ENCODE measurements at places on chromosomes 2 and 18. TPM values are rescaled to one million over a fixed set of nuclear protein-coding genes. Genes with fewer than 3 reads are reported as not detected.
A peak's percentile ranks its signal among the peaks of the same experiment; 100 is the strongest.

- DNase-seq = no peak
These were observed 24.4 kb upstream of the DTNB start for GRCh38 chr2:25697559-25698341.

GRCh38 chr2:219073413-219074129, 12.8 kb upstream of the IHH start:
- no peak for DNase-seq

- DNase-seq = no peak
These were observed 61.5 kb downstream of the LRP2 start for GRCh38 chr2:169300636-169301530.

- DNase-seq = no peak
These were observed 70.3 kb downstream of the TMEM237 start for GRCh38 chr2:201572846-201573508.

DNA sequence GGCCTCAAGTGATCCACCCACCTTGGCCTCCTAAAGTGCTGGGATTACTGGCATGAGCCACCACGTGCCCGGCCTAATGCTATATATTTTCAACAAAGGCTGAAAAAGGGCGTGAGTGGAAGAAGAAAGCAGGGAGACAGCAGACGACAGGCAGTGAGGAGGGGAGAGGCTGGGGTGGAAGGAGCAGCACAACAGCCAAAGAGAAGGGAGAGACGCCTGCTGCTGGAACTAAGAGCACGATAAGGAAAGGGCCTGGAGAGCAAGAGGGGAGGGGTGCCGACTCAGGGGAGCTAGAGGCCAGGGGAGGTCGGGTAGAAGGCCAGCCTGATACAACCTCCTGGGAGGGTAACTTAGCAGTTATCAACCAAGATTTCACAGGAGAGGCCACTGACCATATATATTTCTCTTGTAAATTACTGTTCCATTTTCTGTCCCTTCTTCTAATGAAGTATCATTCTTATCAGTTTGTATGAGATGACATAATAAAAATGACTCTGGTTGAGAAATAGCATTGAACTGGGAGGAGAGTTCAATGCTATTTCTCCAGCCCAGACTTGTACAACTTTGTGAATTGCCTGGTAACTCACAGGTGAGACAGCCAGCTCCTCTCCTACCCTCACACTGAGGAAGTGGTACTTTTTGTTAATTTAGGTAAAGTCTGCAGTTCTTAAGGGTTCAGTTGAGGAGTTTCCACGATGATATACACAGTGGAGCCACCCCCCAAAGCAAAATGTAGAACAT, 5.8 kb upstream of the RNU4ATAC start:
- no peak for DNase-seq

DNA sequence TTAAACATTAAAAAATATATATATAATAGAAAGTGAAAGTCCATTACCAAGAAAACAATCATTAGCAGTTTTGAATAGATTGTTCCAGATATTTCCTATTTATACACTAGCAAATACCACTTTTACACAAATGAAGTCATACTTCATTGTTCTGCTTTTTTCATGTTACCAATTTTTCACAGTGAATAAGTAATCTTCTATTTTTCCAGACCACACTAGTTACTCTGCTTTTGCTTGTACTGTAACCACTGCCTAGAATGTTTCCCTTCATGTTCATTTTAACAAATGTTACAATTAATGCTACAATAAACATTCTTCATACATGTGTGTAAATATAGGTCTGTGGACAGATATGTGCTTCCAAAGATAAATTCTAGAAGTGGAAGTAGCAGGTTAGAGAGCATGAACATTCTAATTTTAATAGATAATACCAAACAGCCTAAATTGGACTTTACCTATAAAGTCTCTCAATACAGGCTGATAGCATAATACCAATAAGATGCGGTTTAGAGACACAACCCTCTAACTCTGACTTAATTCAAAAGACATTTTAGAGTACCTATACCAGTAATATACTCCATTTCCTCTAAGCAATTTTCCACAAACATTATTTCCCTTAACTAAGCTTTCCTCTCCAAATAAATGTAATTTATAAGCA, 17.0 kb downstream of the ITSN2 start:
- no peak for DNase-seq

- DNase-seq = no peak
These were observed 1225.2 kb upstream of the CELF4 start for GRCh38 chr18:38790786-38791185.

GRCh38 chr2:171557363-171557762, 35.1 kb downstream of the CYBRD1 start:
- DNase-seq = no peak

DNA sequence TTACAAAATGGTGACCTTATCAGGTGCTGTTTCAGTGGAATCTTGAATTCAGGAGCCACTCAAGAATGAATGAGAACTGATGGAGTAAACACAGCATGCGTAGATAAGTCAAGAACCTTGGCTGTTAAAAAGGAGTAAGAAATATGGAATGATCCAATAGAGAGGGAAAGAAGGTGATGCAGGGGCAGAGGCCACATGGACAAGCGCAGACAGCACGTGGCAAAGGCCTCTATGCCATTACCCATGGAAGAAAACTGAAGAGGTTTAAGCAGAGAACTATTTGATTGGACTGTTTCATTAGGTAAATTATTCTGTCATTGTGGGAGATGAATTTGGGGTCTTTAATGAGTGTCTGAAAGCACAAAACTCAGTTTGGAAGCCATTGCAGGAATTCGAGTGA, 142.4 kb upstream of the RASGRP3 start:
- DNase-seq = no peak

GRCh38 chr2:176885661-176886060, 326.9 kb upstream of the HNRNPA3 start:
- DNase-seq = no peak

DNA sequence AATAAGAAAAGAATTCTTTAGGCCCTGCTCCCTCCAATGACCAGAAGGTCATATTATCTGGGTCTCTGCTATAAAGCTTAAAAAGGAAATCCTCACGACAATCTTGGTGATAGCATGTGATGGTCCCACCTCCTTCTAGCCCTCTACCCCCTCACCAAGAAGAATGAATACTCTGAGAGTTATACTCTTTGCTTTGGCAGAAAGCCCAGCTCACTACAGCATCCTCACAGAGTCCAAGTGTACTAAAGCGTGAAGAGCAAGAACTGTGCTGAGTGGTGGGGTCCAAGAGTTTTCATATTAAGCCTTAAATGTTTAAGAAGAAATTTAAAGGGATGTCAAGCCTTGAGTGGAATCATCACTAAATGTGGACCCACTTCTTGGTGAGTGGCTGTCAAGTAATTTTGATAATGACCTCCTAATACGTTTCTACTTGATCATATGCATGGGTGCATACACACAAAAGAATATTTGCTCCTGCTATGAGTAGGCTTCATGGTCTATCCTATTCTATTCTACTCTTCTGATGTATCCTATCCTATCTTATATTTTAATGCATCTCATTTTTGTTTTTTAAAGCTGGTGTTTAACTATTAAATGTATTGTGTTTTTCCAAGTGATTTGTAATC, 16.5 kb upstream of the SERPINB7 start:
- DNase-seq = no peak

- peak; percentile 13 for DNase-seq
These were observed 245.0 kb upstream of the FN1 start for GRCh38 chr2:215680605-215681598.

GRCh38 chr18:35775887-35776286, 194.3 kb downstream of the GALNT1 start:
- no peak for DNase-seq

- DNase-seq = no peak
These were observed 357.7 kb upstream of the SYT4 start for GRCh38 chr18:43634994-43635393.

DNA sequence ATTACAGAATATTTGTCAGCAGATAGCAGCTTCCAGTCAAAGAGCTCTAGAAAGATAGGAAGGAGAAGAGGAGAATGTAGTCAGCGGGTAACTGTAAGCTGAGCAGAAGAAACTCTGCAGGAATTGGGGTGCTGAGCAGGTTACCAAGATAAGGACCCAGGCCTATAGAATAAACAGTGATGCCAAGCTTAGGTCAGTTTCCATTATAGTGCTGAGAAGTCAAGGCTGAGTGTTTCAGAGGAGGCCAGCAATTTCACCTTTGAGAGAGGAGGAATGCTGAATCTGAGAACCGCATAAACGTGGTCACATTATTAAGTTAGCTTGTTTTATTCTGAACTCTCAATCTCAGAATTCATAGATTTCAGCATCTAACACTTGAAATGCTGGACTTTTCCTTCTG, 13.9 kb downstream of the NAB1 start:
- DNase-seq = no peak

Gene GREB1
- 0.52 TPM for total RNA-seq

Gene TEX44
- total RNA-seq = not detected

Gene PARD6G
- 0.21 TPM for total RNA-seq

Gene ACTR3
- total RNA-seq = 482 TPM
